CD4-positive, alpha-beta T cell (primary cell): ENCODE measurements at places on chromosomes 2 and 18. TPM values are rescaled to one million over a fixed set of nuclear protein-coding genes. Genes with fewer than 3 reads are reported as not detected.
A peak's percentile ranks its signal among the peaks of the same experiment; 100 is the strongest.

- DNase-seq, result no peak
Measured at GRCh38 chr2:227534714-227535113, 62.8 kb downstream of the AGFG1 start.

DNA sequence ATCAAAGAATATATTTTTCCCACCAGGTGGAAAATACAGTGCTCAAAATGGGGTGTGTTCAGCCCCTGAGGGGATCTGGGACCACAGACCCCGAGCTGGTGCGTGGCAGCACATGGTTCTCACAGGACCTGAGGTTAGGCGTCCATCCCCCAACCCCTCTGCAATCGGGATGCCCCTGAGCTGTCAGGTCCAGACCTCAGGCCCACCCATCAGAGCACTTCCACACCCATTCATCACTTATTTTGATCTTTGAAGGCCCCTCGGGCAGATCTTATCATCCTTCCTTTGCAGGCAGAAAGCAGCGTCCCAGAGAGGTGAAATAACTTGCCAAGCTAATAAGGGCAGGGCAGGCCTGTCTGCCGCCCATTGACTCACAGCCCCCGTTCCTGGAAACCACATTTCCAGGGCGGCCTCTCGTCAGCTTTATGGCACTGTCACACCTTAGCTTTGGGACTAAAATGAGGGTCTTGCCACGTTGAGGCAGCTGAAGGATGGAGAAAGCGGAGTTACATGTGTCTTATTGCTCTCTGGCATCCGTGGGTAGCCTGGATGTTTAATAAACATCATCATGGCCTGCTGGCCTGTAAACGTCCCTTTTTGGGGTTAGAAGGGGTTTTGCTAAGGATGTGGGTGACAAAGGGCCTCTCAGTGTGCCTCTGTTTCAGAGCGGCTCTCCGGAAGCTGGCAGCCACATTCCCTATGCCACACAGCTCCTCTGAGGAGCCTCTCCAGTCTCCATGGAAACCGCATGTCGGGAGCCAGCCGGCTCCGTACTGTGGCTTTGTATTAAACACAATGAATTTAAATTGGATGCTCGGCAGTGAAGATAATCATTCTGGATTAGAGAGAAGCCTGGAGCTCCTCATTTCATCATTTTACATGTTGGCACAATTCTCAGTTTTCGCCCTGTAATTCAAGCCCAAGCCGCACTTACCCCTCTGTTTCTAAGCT lies 58.3 kb upstream of the MAPRE3 start:
- DNase-seq, result no peak

- DNase-seq, result no peak
Measured at GRCh38 chr2:34317797-34318196, 718.7 kb upstream of the FAM98A start.

- DNase-seq, result no peak
Measured at GRCh38 chr18:2331491-2331890, 239.8 kb downstream of the METTL4 start.

DNA sequence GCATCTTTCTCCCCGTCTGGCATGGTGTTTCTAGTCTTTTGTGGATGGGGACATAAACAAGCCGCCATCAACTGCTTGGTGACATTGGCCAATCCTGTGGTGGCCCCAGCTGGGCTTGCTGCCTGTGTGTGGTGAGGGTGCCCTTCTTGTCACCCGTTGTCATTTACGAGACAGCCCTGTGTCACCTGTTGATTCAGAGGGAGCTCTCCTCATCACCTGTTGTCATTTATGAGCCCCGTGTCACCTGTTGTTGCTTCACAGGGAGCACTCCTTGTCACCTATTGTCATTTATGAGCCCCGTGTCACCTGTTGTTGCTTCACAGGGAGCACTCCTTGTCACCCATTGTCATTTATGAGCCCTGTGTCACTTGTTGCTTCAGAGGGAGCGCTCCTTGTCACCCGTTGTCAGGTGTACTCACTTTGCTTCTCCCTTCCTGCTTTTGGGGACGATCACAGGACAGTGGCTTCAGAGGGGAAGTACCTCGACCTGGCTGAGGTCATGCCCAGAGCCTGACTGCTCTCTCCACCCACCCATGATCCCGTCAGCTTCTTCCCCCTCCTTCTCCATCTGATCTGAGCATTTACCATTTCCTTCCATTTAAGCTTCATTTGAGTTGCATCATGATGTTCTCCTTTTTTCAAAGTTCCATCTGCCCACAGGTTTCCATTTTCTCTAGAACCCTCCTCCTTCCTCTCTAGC lies 29.1 kb downstream of the HPCAL1 start:
- peak; percentile 54 for DNase-seq

DNA sequence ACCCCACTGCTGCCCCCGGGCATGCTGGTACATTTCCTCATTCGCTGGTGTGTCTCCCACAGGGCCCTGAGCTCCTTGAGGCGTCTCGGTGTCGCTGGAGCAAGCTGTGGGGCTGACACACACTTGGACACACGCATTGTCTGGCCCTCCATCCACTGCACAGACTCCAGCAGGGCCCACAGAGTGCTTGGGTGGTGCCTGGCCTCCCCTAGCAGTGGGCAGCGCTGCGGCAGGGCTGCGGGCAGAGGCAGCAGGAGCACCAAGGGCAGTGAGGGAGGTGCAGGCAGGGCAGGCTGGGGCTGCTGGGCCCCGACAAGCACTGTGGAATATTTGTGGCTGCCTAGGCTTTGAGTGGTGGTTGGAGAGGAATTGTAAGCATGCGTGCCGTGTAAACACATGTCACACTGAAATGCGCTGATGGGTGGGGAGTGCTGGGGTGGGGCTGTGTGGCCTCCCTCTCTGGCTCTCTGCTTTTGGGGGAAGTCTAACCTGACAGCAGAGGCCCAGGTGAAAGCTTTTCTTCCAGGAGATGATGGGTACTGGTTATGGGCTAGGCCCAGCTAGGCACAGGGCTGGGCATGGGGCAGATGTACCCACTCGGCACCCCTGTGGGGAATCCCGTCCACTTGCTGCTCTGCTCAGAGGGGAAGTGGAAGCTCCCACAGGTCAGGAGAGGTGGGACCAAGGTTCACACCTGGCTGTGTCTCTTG lies 55.5 kb upstream of the HS6ST1 start:
- no peak for DNase-seq

GRCh38 chr18:35941299-35941698 lies 31.2 kb upstream of the RMP24 start:
- DNase-seq, result no peak

- peak; percentile 70 for DNase-seq
Measured at GRCh38 chr2:135913727-135914365, 37.6 kb upstream of the MCM6 start.

- no peak for DNase-seq
Measured at GRCh38 chr2:228469721-228470120, 288.2 kb upstream of the SPHKAP start.

DNA sequence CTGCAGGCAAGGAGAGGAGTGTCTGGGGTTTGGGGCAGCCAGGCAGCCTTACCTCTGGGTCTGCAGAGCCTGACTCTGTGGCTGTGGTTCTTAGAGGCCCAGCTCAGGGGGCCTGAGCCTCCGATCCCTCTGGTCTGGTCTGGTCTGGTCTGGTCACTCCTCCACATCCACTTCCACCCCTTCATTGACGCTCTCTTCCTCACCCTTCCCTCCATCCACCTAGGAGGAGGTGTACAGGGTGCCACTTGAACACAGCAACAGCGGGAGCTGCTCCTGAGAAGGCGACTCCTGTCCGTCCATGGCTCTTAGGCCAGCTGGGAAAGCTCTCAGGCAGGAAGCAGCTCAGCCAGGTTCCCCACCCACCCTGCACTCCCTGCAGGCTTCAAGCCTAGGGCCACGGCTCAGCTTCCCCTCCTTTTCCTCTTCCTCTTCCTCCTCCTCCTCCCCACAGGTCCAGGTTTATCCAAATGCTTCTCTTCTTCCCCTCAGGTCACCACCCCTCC lies 16.9 kb downstream of the GPR55 start:
- no peak for DNase-seq

- no peak for DNase-seq
Measured at GRCh38 chr2:189347540-189347939, 93.7 kb upstream of the WDR75 start.

GRCh38 chr18:48615566-48616401 lies 77.0 kb downstream of the CTIF start:
- no peak for DNase-seq

DNA sequence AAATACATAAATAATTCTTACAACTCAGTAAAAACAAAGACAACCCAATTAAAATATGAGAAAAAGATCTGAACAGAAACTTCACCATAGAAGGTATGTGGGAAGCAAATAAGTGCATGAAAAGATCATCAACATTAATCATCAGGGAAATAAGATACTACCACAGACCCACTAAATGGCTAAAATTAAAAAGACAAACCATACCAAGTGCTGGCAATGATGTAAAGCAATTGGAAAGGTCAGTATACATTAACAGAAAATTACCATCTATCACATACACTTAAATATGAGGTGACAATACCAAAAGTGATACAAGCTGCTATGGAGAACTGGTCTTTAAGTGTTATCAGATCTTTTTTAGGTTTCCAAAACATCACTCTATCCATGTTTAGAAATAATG lies 44.7 kb downstream of the TTR start:
- no peak for DNase-seq

DNA sequence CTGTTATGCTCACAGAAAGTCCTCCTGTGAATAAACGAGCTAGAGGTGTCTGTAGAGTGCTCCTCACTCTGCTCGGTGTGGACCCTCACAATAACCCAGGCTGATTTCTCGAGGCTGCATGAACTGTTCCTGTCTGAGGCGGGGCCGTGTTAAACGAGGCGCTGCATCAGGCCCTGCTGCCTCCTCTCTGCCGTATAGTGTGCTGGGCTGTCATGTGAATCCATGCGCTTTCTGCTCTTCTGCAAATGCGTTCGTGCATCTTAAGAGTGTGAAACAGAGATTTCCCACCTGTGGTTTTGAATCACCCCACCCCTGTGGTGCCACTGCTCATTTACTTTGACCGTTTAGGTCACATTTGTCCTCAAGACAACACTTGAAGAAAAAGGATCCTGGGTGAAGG lies 26.2 kb downstream of the TRAF3IP1 start:
- no peak for DNase-seq

GRCh38 chr18:48842259-48843061 lies 108.3 kb downstream of the SMAD7 start:
- DNase-seq, result peak; percentile 94

- DNase-seq, result no peak
Measured at GRCh38 chr2:73859721-73860586, 31.2 kb downstream of the STAMBP start.

DNA sequence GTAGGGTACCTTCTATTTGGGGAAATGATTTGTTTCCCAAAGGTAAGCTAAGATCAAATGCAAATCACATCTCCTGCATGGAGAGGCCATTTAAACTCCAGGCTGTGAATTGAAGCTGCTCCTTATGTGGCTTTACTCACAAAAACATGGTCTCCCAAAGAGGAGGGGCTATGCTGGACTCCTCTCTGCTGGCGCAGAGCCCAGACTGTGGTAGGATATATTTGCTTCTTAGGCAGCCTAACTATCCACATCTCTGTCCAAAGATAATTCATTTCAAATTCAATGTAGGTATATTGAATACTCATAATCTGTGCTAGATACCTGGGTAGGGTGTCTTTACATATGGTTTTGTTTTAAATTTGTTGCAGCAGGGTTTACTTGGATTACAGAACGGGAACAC lies 358.5 kb downstream of the ALK start:
- no peak for DNase-seq

- DNase-seq, result no peak
Measured at GRCh38 chr2:208153156-208153555, 7.2 kb upstream of the CRYGB start.

DNA sequence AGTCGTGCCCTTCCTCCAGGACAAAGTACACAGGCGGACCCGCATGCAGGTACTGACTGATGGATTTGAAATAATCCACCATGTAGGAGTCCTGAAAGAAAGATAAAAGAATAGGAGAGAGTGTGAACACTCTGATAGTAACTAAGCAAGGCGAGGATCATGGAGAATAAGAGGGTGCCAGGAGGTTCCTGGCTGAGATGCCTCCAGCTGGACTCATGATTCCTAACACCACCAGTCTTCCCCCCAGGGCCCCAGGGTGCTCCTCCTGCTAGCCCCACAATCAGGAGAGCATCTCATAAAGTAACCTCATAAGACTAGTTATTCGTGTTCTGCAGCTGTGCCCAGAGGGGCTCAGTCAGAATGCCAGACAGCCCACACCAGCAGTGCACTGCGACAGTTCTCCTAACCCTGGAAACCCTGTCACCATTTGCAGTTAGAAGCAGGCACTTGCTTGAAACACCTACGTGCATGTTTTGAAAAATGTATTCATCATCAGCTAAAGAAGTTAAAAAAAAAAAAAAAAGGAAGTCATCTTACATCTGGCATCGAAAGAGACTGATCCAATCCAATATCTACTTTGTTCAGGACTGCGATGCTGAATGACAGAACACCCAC lies 36.7 kb downstream of the RMC1 start:
- DNase-seq, result no peak

DNA sequence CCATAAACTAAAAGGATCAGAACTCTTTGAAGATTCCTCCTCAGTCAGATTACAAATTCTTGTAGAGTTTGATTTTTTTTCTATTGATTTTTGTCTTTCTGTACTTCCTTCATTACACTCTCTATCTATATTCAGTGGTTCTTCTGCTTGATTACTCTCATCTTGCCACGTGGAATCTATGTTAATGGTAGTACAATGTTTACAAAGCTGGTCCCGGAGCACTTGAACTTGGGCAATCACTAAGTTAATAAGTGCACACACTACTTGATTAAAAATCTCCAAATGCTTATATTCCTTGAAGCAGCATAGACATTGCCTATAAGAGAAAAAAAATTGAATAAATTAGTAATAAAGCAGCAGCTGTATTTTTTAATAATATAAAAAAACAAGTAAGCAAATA lies 65.1 kb downstream of the USP34 start:
- DNase-seq, result no peak

GRCh38 chr2:29420999-29421782 lies 306.0 kb downstream of the CLIP4 start:
- DNase-seq, result no peak

- no peak for DNase-seq
Measured at GRCh38 chr2:241720099-241720498, 14.3 kb upstream of the D2HGDH start.

DNA sequence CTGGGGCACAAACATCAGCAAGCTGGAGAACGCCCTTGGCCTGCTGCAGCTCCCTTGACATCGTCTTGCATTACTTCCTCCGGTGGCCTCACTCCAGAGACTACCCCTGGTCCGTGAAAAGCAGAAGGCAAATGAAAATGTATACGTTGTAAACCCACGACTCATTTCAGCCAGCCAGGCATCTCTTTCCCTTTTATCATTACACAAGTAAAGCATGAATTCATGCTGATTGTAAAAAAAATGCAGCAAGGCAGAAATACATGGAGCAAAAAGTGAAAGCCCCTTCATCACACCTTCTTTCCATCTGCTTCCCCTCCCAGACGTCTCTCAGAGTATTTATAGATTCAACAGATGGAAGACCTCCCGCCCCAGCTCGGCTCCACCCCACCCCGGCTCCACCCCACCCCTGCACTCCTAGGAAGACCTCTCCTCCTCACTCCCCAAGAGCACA lies 41.6 kb upstream of the RALBP1 start:
- no peak for DNase-seq

C2orf92 gene
- total RNA-seq, result 13.4 TPM

NDC80 gene
- total RNA-seq, result 7.5 TPM

MEP1B gene
- not detected for total RNA-seq

ZNF385B gene
- not detected for total RNA-seq

CIDEA gene
- total RNA-seq, result not detected

SKOR2 gene
- total RNA-seq, result not detected

ARHGAP28 gene
- not detected for total RNA-seq

C2orf81 gene
- 3.4 TPM for total RNA-seq

OST4 gene
- total RNA-seq, result 254 TPM

SLC38A11 gene
- total RNA-seq, result not detected

KCMF1 gene
- 72.4 TPM for total RNA-seq

PLCL1 gene
- 28.3 TPM for total RNA-seq
